ENCODE measurements at places on chromosomes 16 and 17. TPM values are rescaled to one million over a fixed set of nuclear protein-coding genes. Genes with fewer than 3 reads are reported as not detected.

GRCh38 chr17:55931446-55931845 is 180.6 kb downstream of the PCTP start:
- DNase-seq, result no peak
- no peaks in the 10 kb centered on the region for H3K4me1 ChIP-seq
- H3K36me3 ChIP-seq, result no peaks in the 10 kb centered on the region
- no peaks in the 10 kb centered on the region for H3K27me3 ChIP-seq

Gene NPW
- 3.5 TPM for total RNA-seq

DNA sequence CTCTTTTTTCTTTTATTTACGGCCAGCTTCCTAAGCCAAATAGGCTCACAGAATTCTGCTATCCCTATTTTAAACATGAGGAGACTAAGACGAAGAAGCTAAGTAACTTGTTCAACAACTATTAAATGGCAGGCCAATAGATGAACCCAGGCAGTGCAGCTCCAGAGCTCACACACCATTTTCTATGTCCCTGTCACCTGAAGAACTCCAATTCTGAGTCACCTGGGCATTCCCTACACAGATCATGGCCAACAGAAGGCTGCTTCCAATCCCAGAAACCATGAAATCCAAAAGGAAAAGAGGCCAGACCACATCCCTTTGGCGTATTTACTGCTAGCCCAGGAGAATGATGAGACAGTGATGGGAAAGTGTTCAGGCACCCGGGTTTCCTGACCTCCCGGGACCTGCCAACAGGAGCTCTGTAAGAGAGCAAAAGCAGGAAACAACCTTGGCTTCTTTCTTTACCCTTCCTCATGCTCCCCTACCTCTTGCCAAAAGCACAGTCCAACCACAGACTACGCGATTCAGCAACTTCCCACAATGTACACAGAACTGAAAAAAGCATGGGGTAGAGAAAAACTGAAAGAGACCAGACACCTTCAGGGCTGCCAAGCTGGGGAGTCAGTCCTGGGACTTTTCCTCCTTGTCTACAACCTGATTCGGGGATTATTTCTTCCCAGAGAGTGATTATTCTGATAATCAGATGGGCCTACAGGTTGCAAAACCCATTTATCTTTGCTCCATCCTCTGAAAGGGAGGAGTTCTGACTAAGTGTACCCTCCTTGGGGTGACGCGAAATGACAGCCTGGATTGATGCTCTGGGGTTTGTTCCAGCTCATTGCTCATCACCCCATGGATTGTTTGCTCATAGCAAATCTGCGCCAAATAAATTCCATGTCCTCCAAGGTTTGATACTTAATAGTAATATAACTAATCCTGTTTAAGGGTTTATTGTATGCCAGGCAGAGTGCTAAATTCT is 47.8 kb upstream of the HAS3 start:
- no peaks in the 10 kb centered on the region for H3K27me3 ChIP-seq
- no peaks in the 10 kb centered on the region for H3K36me3 ChIP-seq
- no peaks in the 10 kb centered on the region for H3K4me1 ChIP-seq
- DNase-seq, result no peak
- no peak overlapping the region for H3K4me3 ChIP-seq

DNA sequence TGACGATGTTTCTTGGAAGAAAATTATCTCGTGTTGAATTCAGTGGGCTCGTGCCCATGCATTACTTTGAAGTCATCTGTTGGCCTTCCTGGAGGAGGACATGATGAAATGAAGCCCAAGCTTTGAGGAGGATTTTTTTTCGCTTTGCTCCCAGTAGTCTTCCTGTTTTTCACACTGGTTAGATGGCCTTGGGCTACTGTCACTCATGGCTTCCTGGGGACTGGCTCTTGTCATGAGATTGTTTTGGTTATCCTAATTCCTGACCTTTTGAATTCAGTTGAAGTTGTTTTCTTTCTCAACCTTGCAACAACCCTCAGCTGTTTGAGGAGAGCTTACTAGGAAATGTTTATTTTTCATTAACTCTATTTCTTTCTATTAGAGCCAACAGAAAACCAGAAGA is 430.7 kb downstream of the HS3ST3B1 start:
- no peaks in the 10 kb centered on the region for H3K36me3 ChIP-seq
- no peaks in the 10 kb centered on the region for H3K27me3 ChIP-seq
- no peak overlapping the region for H3K4me3 ChIP-seq
- DNase-seq, result no peak

GRCh38 chr17:3007651-3008121 is 55.7 kb downstream of the OR1D5 start:
- no peak overlapping the region for H3K4me3 ChIP-seq
- DNase-seq, result no peak
- H3K4me1 ChIP-seq, result peaks cover 14% of the 10 kb centered on the region
- H3K27me3 ChIP-seq, result no peaks in the 10 kb centered on the region
- H3K27ac ChIP-seq, result no peak overlapping the region

DNA sequence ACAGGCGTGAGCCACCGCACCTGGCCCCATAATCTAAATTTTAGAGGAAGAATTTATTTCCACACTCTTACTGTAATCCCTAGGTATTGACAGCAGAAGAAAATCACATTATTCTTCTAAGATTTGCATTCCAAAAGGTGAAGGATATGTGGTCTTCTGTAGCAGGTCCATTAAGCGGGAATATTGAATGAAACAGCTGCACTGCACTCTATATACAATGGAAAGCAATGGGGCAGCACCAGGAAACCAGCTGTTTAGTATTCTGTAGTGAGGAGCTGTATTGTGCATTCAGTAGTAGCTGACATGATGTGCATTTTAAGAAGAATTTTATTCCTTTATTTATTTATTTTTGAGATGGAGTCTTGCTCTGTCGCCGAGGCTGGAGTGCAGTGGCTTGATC is 49.6 kb downstream of the PSMD12 start:
- H3K4me3 ChIP-seq, result no peak overlapping the region
- no peaks in the 10 kb centered on the region for H3K27me3 ChIP-seq
- H3K36me3 ChIP-seq, result no peaks in the 10 kb centered on the region
- H3K27ac ChIP-seq, result no peak overlapping the region
- no peaks in the 10 kb centered on the region for H3K4me1 ChIP-seq
- no peak for DNase-seq

Gene HID1
- total RNA-seq, result 54.8 TPM

DNA sequence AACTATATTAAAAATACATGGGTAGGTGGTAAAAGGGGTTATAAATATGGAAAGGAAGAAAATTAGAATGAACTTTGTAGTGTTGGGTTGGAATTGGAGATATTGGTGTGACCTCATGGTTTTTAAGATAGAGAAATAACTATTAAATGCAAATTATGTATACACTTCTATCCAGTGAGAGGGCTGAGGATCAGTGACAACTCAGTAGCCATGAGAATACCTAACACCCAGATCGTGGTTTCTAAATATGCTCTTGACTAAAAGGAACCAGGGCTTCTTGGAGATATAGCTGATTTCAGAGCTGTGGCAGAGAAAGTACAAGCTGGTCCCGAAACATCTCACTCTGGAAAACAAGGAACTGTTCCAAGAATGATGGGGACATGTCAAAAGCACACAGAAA is 44.4 kb downstream of the SLC6A4 start:
- no peaks in the 10 kb centered on the region for H3K4me1 ChIP-seq
- no peak overlapping the region for H3K27ac ChIP-seq
- H3K36me3 ChIP-seq, result no peaks in the 10 kb centered on the region
- H3K4me3 ChIP-seq, result no peak overlapping the region

GRCh38 chr16:10338426-10338825 is 47.4 kb upstream of the ATF7IP2 start:
- DNase-seq, result no peak
- no peaks in the 10 kb centered on the region for H3K27me3 ChIP-seq
- H3K4me1 ChIP-seq, result no peaks in the 10 kb centered on the region
- no peak overlapping the region for H3K4me3 ChIP-seq
- H3K36me3 ChIP-seq, result no peaks in the 10 kb centered on the region

DNA sequence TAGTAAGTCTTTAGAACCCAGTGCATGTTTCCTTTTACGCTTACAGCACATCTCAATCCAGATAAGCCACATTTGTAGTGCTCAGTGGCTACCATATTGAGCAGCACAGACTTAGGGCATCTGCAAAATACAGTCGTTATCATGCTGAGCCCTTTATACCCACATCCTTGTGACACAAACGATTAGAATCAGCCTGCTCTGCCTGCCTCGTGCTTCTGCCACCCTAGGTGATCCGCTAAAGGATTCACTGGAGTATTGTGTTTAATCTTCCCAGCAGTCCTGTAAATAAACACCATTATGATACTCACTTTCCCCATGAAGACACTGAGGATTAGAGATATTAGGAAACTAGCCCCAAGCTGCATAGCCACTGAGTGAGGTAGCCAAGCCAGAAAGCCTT is 51.3 kb upstream of the FA2H start:
- no peak overlapping the region for H3K27ac ChIP-seq
- H3K4me1 ChIP-seq, result no peaks in the 10 kb centered on the region
- no peaks in the 10 kb centered on the region for H3K36me3 ChIP-seq
- H3K4me3 ChIP-seq, result no peak overlapping the region
- DNase-seq, result peak; percentile 2
- no peaks in the 10 kb centered on the region for H3K27me3 ChIP-seq

- no peaks in the 10 kb centered on the region for H3K27me3 ChIP-seq
- H3K4me1 ChIP-seq, result no peaks in the 10 kb centered on the region
- no peak overlapping the region for H3K4me3 ChIP-seq
Observed at GRCh38 chr16:78641433-78641832, 542.0 kb downstream of the WWOX start.

Gene ZNF668
- total RNA-seq, result 7.8 TPM

DNA sequence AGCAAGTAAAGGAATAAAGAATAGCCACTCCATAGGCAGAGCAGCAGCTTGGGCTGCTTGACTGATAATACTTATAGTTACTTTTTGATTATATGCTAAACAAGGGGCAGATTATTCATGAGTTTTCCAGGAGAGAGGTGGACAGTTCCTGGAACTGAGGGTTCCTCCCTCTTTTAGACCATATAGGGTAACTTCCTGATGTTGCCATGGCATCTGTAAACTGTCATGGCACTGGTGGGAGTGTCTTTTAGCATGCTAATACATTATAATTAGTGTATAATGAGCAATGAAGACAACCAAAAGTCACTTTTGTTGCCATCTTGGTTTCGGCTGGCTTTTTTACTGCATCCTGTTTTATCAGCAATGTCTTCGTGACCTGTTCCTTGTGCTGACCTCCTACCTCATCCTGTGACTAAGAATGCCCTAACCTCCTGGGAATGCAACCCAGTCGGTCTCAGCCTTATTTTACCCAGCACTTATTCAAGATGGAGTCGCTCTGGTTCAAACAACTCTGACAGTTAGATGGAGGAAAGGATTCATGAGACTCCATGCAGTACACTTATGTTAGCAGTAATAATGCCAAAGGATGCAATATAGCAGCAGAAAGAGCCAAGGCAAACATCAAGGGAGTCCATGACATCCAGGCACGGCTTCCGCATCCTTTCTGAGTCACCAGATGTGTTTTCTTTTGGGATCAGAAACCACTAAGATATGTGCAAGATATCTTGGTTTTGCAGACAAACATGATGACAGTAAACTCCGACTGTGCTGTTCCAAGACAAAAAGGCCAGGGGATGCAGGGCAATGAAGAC is 55.8 kb upstream of the B4GALNT2 start:
- no peaks in the 10 kb centered on the region for H3K4me1 ChIP-seq
- H3K27me3 ChIP-seq, result no peaks in the 10 kb centered on the region
- DNase-seq, result no peak
- H3K27ac ChIP-seq, result no peak overlapping the region

Gene TBC1D3K
- total RNA-seq, result not detected

GRCh38 chr17:79607940-79608623 is 2.8 kb downstream of the RBFOX3 start:
- H3K27ac ChIP-seq, result no peak overlapping the region
- no peaks in the 10 kb centered on the region for H3K4me1 ChIP-seq
- DNase-seq, result no peak
- H3K4me3 ChIP-seq, result no peak overlapping the region
- peaks cover 50% of the 10 kb centered on the region for H3K27me3 ChIP-seq

Gene CDK5R1
- 1.4 TPM for total RNA-seq

GRCh38 chr16:89104930-89105571 is 11.4 kb downstream of the ACSF3 start:
- H3K4me3 ChIP-seq, result no peak overlapping the region
- H3K4me1 ChIP-seq, result peaks cover 12% of the 10 kb centered on the region
- H3K27me3 ChIP-seq, result no peaks in the 10 kb centered on the region

Gene SCPEP1
- total RNA-seq, result 22.9 TPM

- peak overlapping the region; percentile 64 for H3K4me3 ChIP-seq
- peak overlapping the region; percentile 76 for H3K27ac ChIP-seq
- H3K36me3 ChIP-seq, result no peaks in the 10 kb centered on the region
Observed at GRCh38 chr17:48100160-48100559, 1.1 kb downstream of the CBX1 start.

Gene SECTM1
- total RNA-seq, result 76.3 TPM

Gene RMI2
- 46.3 TPM for total RNA-seq

Gene NEUROD2
- total RNA-seq, result not detected

DNA sequence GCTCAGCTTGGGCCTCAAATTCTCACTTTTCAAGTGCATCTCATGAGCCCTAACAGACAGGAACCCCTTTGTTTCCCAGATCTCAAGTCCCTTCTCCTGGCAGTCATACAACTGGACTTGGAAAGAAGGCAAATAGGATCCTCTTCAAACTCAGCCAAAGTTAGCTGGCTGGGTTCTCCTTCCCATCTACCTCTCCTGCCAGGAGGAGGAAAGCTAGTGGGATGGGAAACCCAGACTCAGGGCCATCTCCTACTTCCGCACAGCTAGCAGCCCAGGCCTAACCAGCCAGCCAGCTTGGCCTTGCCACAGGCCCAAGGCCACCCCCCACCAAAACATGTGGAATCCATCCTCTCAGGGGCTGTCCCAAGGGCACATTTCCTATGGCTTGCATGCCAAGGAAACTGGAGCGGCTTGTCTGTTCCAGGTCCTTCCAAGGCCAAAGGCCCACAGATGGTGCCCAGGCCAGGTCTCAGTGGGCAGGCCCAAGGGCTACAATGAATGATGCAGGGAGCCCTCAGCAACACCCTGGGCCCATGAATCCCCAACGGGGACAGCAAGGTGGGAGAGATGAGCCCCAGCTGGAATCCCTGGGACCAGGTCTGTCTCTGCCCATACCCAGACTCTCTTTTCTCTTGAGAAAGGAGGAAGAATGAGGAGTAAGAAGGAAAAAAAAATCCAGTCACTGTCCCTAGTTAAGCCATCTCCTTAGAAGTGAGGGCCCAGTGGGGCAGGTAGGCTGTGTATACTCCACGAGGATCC is 1.7 kb downstream of the SMARCD2 start:
- DNase-seq, result no peak
- peak overlapping the region; percentile 93 for H3K4me3 ChIP-seq
- H3K36me3 ChIP-seq, result no peaks in the 10 kb centered on the region
- no peaks in the 10 kb centered on the region for H3K27me3 ChIP-seq
- H3K27ac ChIP-seq, result peak overlapping the region; percentile 92

GRCh38 chr17:6204203-6204722 is 134.1 kb downstream of the WSCD1 start:
- H3K36me3 ChIP-seq, result no peaks in the 10 kb centered on the region
- no peak overlapping the region for H3K4me3 ChIP-seq
- no peak overlapping the region for H3K27ac ChIP-seq
- H3K27me3 ChIP-seq, result no peaks in the 10 kb centered on the region

Data from colonic mucosa (tissue), 4 donors.